ENCODE measurements at places on chromosomes 5 and 9.

GRCh38 chr5:30239331-30240022 is 954.0 kb upstream of the CDH6 start:
- DNase-seq: no peak

DNA sequence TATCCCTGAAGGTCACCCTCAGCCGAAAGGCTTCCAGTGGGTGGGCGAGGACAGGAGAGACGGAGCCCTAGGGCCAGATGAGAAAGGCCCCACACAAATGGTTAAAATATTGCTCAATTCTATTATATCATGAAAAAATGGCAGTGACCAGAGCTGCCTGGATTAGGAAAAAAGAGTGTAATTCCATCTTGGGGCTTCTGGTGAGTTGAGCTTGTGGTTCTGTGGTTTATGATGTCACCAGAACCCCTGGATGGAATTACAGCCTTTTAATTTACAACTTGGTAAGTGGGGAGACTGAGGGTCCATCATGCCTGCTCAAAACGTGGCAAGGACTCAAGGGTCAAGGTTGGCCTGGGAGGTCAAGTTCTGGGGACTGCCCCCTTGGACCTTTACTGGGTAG is 55.5 kb upstream of the STC2 start:
- DNase-seq: no peak

GRCh38 chr5:44242791-44243190 is 146.4 kb downstream of the FGF10 start:
- DNase-seq: no peak

GRCh38 chr9:30925635-30926034 is 1458.8 kb upstream of the ACO1 start:
- DNase-seq: no peak

GRCh38 chr9:27377147-27377807 is 80.3 kb upstream of the EQTN start:
- no peak for DNase-seq

DNA sequence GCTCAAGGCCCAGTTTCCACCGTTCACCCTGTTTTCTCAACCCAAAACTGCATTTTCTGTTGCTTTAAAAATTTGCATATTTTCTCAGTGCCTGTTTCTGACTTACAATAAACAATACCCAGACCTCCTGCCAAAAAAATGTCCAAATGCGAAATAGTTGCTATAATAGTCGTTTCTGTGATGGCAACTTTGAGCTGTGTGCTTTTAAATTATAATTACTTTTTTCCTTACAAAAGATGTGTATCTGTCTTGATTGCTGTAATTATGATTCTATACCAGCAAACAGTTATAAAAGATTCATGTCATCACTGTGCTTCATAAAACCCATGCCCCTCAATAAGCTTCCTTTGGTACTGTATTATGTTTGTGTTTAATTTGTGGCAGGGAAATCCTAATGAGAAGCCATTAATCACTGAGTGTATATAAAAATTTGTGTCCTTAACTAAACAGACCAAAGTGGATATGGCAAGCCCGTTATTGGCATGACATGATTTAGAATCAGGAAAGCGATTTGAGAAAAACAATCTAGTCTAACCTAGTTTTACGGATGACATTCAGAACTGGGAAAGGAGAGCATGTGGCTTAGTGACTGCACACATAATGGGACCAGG is 5.4 kb upstream of the SLC1A3 start:
- no peak for DNase-seq

GRCh38 chr5:126055348-126055729 is 367.9 kb upstream of the GRAMD2B start:
- DNase-seq: peak; percentile 80
